Effector memory CD8-positive, alpha-beta T cell (primary cell): ENCODE measurements at places on chromosomes 11 and 22.

GRCh38 chr22:18042685-18043084 is 18.3 kb upstream of the MICAL3 start:
- no peak for DNase-seq

DNA sequence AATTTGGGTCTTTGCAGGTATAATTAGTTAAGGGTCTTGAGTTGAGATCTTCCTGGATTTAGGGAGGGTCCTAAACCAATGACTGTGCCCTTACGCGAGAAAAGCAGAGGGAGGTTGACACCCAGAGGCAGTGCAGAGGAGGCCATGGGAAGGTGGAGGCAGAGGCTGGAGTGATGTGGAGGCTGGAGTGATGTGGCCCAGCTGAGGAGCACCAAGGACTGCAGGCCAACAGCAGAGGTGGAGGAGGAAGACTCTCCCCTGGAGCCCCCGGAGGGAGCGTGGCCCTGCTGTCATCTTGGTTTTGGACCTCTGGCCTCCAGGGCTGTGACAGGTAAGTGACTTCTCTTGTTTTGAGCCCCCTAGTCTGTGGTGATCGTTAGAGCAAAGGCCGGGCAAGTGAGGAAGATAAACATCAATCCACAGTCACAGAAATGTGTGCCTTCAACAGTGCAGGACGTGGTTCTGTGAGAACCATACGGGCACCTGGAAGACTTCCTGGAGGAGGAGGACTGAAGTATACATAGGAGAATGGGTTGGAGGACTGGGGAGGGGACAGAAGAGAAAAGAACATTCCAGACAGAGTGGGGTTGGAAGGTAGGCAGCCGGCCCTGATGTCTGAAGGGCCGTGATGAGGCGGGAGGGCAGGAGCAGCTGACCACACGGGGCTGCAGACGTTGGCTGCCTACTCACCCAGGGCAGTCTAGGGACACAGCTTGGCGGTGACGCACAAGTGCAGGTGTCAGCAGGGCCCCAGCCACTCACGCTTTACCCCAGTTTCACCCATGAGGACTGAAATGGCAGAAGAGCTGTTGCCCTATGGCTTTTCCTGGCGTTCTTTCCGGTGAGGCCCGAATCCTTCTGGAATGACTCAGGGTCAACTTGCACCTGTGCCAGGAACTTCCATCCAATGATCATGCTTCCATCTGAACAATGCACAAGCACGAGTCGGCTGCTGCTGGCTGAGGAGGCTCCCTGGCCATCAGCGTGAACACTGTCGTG is 270.2 kb downstream of the CTTN start:
- no peak for DNase-seq

DNA sequence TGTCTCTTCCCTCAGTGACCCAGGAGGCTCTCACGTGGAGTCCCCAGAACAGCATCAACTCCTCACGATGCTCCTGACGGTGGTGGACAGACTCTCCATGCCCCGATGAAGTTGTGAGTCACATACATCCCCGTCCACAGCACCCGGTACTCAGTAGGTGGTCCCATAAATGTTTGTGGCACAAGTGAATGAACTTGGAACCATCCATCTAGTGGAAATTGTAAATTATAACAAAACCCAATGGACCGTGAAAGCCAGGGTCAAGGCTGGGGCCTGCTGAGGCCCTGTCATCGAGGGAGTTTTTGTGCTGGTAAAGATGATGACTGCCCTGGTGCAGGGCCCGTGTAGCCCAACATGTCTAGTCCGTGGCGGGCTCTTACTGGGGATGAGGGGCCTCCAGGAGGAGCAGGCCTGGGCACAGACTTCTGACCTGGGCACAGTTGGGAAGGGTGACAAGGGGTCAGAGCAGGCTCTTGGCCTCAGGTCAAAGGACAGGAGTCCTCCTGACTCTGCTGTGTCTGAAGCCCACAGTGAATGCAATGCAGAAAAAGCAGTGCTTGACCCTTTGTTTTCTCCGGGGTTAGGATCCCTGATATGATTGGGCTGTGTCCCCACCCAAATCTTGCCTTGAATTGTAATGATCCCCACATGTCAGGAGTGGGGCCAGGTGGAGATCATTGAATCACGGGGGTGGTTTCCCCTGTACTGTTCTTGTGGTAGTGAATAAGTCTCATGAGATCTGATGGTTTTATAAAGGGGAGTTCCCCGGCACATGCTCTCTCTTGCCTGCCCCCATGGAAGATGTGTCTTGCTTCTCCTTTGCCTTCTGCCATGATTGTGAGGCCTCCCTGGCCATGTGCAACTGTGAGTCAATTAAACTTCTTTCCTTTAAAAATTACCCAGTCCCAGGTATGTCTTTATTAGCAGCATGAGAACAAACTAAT is 20.0 kb upstream of the SMIM38 start:
- no peak for DNase-seq

DNA sequence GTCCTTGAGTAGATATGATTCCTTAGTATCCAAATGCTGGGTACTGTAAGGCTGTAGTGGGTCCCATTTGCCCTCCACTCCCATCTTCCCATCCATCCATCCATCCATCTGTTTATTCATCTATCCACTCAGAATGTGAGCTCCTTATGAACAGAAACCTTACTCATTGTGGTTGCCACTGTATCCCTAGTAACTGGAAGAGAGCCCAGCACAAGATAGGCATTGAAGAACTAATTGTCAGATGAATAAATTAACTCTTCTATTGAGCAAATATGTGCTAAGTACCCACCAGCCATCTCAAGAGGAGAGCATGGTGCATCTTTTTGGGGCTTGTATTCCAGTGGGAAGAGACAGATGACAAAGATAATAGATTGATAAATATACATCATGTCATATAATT is 86.4 kb upstream of the SEZ6L start:
- no peak for DNase-seq

DNA sequence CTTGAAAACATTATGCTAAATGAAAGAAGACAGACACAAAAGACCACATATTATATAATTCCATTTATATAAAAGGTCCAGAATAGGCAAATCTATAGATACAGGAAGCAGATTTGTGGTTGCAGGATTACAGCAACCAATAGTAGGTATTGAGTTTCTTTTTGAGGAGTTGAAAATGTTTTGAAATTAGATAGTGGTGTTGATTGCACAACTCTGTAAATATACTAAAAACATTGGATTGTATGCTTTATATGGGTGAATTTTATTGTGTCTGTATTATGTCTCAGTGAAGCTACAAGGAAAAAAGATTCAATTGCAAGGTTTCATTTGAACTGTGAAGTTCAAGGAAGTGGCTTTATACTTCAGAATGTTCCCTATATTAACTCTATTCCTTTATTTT is 3.0 kb upstream of the RRAS2 start:
- DNase-seq = no peak
